ENCODE measurements at places on chromosomes 7 and 10.

DNA sequence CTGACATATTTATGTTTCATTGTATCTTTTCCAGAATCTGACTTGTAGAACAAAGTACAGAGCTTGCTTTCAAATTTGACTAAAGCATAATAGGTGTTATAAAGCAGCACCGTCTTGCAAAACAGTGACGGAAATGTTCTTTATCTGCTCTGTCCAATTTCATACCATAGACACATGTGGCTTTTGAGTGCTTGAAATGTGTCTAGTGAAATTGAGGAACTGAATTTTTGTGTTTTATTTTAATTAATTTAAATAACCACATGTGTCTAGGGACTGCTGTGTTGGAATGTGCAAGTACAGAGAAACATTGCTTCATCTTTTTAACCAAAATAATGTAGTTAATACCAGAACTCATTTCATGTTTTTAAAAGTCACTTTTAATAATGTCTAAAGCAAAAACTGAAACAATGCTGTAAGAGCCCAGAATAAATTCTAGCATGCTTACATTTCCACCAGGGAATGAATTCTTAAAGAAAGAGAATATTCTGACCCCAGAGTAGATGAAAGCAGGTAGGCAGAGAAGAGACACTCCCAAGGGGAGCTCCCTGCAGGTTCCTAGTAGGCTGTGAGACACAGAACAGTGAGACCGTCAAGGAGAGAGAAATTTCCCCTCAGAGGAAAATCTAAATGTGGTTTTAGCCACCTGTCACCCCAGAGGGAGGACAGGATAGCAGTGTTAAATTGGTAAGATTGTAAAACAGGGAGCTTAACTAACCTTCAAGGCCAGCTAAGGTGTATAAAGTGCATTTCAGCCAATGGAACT is 175.3 kb upstream of the KMT2E start:
- no peak for DNase-seq

GRCh38 chr10:122454071-122454470 is 382 bp upstream of the ARMS2 start:
- DNase-seq: no peak

- no peak for DNase-seq
Measured at GRCh38 chr10:44293842-44294241, 91.1 kb downstream of the CXCL12 start.

DNA sequence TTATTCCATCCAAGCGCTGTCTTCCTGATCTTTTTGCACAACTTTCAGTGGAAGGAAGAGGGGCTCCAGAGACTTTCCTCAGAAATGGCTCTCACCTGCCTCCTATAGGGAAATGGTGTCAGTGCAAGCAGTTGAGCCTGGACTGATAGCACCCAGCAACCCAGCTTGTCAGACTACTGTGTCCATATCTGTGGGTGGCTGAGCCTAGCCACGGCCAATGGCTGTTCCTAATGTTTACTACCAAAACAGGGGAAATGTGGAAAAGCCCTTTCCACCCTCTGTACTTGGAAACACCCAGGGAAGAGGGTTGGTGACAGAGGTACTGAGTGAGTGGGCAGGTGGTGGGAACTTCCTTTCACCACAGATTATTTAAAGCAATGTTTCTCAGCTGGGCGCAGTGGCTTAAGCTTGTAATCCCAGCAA is 4.3 kb upstream of the YKT6 start:
- no peak for DNase-seq

DNA sequence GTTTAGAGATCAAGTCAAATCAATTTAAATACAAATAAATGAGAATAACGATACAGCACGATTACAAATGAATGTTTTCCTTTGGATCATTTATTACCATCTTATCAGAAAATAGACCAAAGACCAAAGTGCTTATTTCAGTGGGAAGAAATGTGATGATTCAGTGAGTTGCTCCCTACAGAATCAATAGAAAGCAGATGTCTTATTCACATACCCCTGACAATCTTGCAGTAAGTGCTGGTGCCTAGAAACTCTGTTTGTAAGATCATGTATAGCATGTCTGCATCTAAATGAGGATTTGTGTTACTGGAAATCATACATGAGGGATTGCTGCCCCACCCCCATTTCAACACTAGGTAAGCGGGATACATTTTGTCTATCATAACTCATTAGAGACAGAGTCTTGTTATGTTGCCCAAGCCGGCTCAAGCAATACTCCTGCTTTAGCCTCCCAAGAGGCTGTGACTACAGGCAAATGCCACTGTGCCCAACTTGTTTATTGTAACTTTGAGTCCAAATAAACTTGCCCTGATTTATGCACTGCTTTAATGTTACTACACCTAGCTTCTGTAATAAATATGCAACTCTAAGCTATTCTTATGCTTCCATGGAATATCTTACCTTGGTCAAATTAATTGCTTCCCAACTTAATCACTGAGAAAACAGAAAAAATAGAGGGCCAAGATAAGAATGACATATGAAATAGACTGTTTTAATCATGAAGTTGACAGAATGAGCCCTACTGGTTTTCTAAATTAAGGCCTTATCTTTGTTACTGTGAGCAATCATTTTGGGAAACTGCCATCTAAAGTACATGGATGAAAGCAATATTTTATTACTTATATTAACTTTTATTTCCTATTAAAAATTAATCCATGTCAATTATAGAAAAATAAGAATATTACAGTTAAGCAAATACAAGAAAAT is 82.5 kb downstream of the AHR start:
- DNase-seq: no peak

- no peak for DNase-seq
Measured at GRCh38 chr10:110373857-110374654, 69.3 kb upstream of the SMNDC1 start.

GRCh38 chr7:56375173-56375572 is 259.0 kb upstream of the NUPR2 start:
- DNase-seq: no peak

GRCh38 chr7:157490465-157490912 is 153.7 kb downstream of the DNAJB6 start:
- DNase-seq: no peak

DNA sequence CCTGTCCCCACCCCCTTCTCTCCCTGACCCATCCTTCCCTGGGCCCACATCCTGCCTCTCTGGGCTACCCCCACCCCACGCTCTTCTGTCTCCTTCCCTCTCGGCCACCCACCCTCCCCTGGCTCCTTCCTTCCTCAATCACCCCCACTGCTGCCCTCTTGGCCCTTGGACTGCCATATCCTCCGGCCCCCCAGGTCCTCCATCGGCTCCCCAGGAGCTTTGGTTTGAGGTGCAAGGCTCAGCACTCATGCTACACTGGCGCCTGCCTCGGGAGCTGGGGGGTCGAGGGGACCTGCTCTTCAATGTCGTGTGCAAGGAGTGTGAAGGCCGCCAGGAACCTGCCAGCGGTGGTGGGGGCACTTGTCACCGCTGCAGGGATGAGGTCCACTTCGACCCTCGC is 10.9 kb downstream of the EPHB6 start:
- DNase-seq: no peak

DNA sequence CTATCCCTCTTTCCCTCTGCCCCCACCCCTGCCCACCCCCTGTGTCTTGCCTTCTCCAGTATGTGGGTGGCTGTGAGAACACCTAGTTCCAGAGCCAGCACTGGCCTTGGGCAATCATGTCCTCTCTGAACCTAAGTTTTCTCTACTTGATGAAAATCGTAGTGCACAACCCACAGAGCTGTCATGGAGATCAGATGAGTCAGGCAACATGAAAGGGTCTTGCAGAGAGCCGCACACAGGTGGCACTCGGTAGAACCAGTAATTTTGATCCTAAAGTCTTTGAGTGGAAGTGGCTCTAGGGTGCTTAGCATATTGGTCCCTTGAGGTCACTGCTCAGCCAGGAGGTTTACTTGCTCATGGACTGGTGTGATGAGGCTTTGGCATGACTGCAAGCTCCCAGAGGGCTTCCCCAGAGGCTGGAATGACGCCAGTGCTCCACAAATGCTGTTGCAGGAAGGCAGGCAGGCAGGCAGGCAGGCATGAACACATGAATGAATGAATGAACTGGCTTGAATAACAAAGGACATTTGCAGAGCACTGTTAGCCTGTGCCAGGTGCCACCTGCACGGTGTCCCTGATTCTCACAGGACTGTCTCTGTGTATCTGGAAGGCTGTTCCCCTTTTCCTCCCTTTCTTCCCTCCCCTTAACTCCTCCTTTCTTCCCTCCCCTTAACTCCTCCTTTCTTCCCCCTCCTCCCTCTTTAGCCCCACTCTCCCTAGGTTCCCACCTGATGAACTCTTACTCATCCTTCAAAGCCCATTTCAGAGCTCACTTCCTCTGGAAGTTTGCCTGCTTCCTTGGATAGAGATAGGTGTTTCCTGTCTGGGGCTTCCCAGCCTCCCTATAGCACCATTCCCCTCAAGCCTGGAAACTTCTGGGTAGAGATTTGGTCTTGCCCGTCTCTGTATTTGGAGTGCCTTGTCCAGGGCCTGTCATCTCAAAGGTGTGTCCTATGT is 27.2 kb upstream of the CTBP2 start:
- DNase-seq: no peak

DNA sequence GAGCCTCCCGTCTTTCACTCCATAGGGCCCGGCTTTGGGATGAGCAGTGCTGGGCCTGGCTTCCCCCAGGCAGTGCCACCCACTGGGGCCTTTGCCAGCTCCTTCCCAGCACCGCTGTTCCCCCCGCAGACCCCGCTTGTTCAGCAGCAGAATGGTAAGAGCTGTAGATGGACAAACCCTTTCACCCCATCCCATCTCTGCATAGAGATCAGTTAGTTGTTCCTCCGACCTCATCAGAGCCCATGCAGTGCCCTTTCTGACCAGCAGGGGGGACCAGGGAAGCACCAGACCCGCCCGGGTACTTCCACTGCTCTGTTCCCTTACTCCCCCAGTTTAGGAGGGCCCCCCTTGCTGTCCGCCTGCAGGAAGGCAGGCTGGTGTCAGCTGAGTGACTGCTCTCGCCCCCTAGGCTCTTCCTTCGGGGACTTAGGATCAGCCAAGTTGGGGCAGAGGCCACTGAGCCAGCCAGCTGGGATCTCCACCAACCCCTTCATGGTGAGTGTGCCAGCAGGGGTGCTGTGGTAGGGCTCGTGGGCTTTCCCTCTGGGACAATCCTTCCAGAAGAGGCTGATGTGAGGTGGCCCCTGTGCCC is 9.8 kb downstream of the SAP25 start:
- peak; percentile 40 for DNase-seq

DNA sequence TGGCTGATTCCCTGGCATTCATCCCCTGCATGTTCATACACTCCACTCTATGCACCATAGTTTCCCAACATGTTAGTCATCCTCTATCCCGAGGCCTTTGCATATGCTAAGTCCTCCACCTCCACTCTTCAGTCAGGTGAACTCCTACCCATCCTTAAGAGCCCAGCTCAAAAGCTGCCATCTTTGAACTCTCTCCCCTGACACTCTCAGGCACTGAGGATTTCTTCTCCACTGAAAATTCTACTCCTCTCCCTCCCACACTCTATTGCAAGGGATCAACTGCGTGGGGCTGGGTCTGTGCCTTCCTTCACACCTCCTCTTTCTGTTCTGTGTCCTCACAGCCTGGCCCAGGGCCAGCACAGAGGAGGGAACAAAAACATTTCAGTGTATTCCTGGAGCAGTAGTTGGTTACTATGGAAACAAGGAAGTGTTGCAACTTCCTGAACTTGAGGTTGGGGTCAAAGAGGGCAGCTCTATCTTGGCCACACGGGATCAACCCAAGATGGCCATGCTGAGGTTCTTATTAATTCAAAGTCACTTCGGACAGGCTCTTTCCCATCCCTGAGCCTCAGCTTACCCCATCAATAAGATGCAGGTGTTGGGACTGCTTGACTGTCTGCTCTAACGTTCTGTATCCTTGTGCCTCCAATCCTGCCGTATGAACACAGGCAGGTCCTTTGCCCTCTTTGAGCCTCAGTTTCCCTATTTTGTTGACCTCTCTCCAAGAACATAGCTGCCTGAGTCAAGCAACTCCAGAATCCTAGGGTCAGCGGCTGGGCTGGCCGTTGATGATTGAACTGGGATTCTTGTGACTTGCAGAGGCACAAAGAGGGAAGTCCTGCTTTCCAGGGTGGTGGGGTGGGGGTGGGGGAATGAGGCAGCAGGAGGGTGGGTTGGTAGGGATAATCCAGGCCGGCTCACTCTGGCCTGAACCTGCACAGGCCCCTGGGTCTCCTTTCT is 15.5 kb downstream of the ZMIZ1 start:
- DNase-seq: no peak

DNA sequence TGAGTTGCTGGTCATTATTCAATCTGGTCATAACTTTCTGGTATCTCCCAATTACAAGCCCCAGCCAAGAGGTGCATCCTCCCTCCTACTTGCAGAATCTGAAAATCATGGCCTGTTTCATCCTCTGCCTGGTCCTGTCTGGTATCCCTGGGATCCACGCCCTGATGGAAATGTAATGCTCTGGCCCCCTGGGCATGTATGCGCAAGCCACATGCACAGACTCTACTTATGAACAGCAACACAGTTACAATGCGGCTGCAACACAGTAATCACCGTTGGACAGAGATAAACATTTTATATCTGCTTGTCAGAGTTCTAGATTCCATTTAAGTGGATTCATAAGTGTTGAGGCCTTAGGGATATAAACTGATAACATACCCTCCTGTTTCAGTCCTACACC is 117.8 kb upstream of the ABI1 start:
- no peak for DNase-seq

- no peak for DNase-seq
Measured at GRCh38 chr7:96708872-96709271, 774 bp downstream of the SEM1 start.

DNA sequence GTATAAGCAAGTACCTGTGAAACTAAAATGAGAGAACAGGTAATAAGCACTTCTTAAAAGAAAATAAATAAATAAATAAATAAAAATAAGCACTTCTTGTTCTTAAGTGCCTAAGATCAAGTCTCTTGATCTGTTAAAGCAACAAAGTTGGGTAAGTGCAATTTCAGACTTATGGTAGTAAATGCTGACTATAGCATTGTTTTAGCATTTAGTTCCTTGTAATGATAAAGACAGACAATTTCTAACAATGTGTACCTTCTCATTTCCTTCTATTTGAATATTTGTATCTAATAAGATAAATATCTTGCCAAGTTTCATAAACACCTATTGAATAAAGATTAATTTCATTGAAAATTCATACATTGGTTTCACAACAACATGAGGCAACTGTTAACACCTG is 87.4 kb downstream of the GALNT11 start:
- DNase-seq: no peak

DNA sequence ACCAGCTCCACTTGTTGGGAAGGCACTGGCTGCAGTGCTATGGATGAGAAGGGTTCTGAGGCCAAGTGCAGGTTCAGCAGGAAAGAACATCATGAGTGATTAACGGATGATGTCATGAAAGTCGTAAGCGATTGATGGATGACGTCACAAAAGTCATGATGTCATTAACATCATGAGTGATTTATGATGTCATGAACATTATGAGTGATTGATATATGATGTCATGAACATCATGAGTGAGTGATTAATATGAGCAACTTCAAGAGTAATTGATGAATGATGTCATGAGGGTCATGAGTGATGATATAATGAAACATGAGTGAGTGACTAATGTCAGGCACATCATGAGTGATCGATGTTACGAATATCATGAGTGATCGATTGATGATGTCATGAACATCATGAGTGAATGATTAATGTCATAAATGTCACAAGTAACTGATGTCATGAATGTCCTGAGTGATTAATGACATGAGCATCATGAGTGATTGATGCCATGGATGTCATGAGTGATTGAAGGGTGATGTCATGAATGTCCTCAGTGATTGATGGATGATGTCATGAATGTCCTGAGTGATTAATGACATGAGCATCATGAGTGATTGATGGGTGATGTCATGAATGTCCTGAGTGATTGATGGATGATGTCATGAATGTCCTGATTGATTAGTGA is 185.6 kb downstream of the PAXIP1 start:
- DNase-seq: no peak

All from hypothalamus (tissue), 51 donors.